Astrocyte of the spinal cord (primary cell): ENCODE measurements at places on chromosomes 1 and 21.

DNA sequence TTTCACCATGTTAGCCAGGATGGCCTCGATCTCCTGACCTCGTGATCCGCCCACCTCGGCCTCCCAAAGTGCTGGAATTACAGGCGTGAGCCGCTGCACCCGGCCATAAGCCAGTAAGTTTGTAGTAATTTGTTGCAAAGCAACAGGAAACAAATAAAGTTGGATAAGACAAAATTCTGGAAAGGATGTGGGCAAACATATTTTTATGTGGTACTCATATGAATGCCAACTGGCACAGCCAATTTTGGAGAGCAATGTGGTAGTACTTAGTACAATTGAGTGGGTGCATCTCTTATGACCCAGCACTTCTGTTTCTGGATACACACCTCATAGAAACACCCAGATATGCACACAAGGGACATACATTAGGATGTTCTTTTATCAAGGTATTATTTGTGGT, 8.4 kb upstream of the IL12RB2 start:
- DNase-seq: no peak

DNA sequence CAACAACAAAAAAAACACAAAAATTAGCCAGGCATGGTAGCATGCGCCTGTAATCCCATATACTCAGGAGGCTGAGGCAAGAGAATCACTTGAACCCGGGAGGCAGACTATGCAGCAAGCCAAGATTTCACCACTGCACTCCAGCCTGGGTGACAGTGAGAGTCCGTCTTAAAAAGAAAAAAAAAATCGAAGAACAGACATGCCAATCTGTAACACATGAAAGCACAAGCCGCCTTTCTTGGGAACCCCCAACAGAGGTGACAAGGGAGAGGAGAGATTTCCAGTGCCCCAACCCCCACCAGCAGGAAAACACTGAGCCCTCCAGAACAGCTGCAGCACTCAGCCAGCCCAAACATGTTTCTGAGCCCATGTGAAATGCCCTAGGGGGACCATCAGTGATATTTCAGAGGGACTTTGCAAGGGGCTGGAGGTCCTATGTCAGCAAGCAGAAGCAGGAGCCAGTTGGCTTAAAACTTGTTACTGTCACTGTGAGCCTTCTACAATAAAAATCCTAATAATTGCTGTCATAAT, 14.2 kb upstream of the EFNA1 start:
- DNase-seq: no peak

DNA sequence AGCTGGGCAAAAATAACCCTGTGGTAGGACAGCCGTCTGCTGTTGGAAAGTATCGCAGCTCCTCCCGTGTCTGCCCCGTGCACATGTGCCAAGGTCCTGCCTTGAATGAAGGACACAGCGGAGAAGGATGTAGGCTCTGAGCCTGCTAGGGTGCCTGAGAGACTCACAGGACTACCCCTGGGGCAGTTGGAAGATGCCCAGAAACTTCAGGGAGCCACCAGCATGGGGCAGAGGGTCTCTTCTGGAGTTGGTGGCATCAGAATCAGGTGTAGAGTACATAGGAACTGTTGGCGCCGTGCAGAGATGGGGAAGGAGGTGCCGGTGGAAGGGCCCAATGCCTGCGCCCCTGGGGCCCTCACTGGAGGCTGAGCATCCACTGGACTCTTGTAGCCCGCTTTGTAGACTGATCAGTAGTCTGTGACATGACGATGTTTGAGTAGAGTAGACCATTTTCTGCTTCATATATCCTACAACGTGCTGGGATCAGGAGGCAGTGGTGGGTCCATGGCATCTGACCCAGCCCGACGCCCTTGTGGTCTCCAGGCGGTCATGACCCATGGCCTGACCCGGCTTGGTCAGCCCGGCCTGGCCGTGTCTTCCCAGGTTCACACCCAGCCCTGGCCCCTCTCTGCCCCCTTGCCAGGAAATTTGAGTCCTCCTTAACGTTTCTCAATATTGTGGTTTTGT, 5.3 kb upstream of the C1orf174 start:
- DNase-seq: no peak

DNA sequence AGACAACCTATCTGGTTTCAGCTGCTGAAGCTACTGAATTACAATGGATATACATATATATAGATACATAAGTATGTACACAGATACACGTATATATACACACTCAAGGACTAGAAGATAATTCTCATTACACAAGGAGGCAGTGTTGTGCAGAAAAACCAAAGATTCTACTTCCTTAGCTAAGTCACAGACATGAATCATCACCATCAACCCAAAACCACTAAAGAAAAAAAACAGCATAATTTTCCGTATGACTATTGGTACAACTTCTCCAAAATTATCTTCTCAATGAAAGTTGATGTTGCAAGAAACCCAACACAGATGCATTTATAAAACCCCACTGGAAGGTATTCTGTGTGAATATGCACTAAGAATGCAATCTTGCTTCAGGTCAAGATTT, 36.8 kb upstream of the RPF1 start:
- DNase-seq: peak; percentile 91

DNA sequence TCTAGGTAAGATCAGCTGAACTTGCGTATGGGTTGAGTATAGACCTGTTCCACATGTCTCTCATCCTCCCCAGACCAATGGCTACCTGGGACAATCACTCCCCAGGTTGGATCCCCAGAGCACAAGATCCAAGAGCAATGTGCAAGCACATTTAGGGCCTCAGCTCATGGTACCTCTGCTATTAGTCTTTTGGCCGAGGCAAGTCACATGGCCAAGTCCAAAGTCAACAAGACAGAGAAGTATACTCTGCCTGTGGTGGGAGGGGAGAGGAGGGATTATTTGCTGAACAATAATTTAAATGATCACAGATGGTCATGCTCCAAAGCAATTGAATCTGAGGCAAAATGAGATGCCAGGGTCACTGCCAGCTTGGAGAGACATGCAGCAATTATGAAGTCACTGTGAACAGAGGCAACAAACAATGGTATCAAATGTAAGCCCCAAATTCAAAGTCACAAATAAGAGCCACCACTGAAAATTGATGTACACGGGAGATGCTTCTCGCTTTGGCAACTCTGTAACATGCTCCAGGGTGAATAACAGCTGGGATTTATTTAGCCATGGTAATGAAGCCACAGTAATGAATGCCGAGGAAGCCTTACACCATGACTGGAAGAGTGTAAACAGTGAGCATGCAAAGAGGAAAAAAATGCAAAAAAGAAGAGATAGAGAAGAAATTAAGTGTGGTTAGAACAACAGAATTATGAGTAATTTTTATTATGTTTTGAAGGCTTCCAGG, 149.1 kb downstream of the ZNF281 start:
- no peak for DNase-seq

GRCh38 chr1:50369830-50370229, 53.4 kb downstream of the DMRTA2 start:
- no peak for DNase-seq

DNA sequence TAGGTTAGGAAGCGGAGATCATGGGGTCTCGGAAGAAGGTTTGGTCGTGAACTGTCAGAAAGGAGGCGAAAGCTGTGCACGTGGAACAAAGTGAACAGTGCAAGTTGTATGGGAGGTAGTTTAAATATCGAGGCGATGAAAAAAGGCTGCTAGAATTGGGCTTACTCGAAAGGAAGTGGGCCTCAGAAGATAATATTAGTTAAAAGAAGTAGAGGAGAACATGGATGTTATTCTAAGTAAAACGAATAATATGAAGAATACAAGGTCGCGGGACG, 571 bp downstream of the WDR3 start:
- DNase-seq: peak; percentile 1

DNA sequence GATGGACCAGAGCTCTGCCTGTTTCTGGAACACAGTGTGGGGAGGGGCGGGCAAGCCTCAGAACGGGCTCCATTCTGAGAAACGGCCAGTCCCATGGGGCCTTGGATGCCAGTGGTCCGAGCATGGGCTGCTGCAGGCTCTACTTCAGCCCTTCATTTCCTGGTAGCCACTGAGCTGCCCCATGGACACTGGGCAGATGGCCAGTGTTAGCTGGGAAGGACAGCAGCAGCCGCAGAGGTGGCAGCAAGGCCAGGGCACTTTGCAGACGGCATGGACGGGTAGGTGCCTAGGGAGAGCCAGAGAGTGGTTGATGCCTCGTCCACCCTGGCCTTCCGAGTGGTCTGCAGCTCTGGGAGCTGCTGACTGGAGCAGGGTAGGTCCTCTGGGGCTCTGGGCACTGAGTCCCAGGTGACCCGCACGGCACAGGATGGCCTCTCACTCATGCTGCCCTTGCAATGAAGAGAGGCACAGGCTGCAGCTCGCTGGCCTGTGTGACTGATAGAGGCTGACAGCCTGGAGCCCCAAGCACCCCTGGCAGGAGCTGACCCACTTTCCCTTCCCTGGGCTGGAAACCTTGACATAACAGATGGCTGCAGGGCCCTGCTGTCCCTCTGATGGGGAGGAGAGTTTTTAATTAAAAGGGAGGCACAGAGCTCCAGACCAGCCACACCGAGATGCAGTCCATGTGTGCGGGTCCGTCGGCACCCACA, 87.7 kb upstream of the COL6A1 start:
- DNase-seq: no peak

- peak; percentile 100 for DNase-seq
These were observed 14.6 kb downstream of the POLR3GL start for GRCh38 chr1:145978854-145979745.

- DNase-seq: no peak
These were observed 375.4 kb downstream of the NUF2 start for GRCh38 chr1:163697137-163697536.

- DNase-seq: peak; percentile 23
These were observed 103.3 kb upstream of the DEPDC1 start for GRCh38 chr1:68600049-68600661.

GRCh38 chr1:28148880-28149195, 27.7 kb downstream of the PTAFR start:
- DNase-seq: no peak

DNA sequence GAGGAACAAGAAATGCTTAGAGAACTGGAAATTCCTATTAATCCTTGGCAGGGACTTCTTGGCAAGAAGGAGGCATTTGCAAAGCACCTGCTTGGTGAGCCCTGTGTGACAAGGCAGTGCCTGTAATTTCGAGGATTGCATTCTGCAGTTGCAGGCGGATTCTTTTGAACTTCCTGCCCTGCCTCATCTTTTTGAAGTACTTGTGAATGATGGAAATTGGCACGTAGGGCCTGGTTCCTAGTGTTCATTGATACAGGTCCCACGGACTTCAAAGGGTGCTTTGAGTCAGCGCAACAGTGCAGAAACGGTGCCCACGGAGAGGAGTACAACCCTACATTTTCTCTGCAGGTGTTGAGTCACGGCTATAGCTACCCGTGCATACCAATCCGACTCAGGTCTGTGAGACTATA, 6.4 kb downstream of the HUNK start:
- no peak for DNase-seq

DNA sequence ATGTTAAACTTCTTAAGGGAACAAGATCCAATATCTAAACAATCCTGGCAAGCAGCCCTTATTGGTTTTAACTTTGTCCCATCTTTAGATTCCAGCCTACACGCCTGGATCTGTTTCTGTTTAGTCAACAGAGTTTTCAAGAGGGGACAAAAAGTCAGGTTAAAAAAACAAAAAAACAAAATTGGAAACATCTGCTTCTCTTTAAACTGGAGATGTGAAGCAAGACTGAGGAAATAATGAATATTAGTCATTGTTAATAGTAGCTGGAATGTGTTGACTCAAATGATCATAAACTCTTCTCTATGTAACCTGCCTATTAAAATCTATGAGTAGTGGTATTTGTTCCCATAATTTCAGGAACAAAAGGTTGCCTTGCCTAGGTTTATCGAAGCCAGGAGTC, 55.0 kb downstream of the NID1 start:
- peak; percentile 91 for DNase-seq

DNA sequence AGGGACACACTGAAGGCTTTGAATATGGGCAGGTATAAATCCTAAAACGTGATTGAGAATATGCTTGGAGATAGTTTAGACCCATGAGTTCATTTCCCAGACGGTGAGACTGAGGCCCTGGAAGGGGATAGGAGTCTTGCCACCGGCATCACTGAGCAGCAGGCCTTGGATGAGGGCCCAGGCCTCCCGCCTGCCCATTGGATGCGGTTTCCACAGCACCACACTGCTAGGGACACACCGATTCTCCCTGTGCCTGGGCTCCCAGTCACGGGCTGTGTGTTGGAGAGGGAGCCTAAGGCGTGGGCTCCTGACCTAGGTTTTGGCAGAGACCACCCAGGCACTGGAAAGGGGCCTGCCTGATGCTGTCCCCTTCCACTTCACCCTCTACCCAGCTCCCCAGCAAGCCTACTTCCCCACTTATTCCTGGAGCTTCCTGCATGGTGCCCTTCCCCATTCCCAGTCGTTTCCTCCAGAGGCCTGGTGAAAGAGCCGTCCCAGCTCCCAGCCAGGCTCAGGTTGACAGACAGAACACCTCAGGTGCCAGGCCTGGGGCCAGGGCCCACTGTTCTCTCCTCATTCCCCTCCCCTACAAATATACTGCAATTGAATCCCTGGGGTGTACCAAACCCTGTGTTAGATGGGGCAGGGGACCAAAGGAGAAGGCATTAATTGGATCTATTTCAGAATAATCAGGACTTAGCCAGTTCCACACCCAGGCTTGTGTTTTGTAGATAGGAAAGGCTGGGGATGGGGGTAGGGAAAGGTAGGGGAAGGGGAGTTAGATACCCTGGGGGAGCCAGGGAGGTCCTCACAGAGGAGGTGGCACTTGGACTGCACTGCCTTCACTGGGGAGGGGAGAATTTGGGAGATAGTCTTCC, 3.4 kb downstream of the FOXO6 start:
- no peak for DNase-seq

DNA sequence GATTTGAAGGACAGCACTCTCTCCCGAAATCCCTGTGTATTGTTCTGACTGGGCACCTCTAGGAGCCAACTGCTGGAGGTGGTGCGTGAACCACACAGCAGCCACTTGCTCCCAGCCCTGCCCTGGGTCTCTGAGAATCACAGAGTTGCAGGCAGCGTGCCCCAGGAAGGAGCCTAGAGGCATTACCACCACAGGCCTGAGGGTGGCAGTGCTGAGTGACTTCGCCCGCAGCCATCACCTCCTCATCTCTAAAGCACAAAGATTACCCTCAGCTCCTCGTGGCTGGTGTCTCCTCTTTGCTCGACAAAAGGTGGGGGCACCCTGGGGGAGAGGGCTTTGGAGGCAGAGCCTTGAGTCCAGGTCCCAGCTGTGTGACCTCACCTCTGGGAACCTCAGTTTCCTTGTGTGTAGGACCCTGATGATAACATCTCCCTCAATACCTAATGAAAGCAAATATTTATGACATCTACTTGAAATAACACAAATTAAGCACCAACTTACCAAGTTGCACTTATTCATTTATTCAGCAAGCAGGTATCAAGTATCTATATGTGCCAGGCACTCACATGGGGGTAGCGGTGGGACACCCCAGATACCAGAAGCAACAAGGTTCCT, 86.3 kb downstream of the VWA5B1 start:
- peak; percentile 33 for DNase-seq

GRCh38 chr1:111768023-111768422, 12.3 kb downstream of the DDX20 start:
- DNase-seq: no peak

DNA sequence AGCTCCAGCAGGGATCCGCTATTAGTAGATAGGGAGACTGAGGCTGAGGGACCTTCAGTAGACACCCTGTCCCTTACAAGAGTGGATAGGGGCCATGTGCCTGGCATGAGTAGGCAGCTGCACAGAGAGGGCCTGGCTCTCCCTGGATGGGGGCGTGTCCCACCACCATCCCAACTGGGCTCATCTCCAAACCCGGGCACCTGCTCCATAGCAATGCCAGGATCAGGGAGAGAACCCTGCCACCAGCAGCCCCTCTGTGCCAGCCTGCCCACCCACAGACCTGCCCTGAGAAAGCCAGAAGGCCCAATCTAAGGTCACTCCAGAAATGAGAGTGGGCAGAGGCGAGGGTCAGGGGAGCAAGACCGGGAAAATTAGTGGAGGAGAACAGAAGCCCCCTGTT, 121.3 kb downstream of the GRIK3 start:
- no peak for DNase-seq

GRCh38 chr1:5369223-5369622, 623.0 kb downstream of the NPHP4 start:
- no peak for DNase-seq
